ENCODE measurements at places on chromosomes 5 and 9.

- H3K4me3 ChIP-seq, result no peak overlapping the region
- no peak for DNase-seq
- H3K27ac ChIP-seq, result no peak overlapping the region
- H3K36me3 ChIP-seq, result peaks cover 11% of the 10 kb centered on the region
These were observed 187.8 kb downstream of the NR3C1 start for GRCh38 chr5:143215690-143216089.

DNA sequence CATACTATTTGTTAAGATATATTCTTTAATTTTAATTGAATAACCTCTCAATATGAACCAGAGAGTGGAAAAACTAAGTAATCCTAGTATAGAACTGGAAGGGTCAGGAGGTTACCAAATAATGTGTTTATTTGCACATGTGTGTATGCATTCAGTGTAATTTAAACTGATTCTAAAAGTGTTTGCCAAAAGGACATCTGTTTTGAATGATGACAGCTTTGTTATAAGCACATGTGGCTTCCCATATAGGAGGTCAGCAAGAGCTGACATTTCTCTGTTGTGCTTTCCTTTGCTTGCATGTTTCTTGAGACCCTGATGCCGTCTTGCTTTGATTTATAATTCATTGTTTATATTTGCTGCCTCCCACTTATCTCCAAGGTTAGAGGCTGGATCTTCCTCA lies 383.4 kb downstream of the BRINP1 start:
- H3K36me3 ChIP-seq, result no peaks in the 10 kb centered on the region
- no peak for DNase-seq
- no peaks in the 10 kb centered on the region for H3K27me3 ChIP-seq

- no peak overlapping the region for H3K4me3 ChIP-seq
- peaks cover 36% of the 10 kb centered on the region for H3K27me3 ChIP-seq
- no peak for DNase-seq
- H3K4me1 ChIP-seq, result no peaks in the 10 kb centered on the region
- no peak overlapping the region for H3K27ac ChIP-seq
These were observed 93.6 kb downstream of the SH3TC2 start for GRCh38 chr5:148969291-148969690.

DNA sequence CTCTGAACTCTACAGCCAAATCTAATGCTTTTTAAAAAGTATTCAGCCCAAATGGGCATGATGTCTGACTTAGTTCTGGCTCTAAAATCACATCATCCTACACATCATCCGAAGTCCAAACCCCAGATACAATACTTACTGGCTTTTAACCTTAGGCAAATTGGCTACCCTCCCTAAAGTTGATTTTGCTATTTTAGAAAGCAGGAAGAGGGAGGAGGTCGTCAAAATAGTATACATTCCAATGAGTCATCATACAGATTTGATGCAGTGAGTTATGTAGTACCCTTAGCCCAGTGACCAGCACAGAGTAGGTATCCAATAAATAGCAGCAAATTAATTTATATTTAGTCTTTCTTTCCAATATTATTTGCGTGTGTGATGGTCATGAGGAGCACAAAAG lies 582.0 kb upstream of the TUSC1 start:
- no peak overlapping the region for H3K4me3 ChIP-seq
- H3K27ac ChIP-seq, result no peak overlapping the region
- DNase-seq, result no peak
- H3K27me3 ChIP-seq, result no peaks in the 10 kb centered on the region

- peaks cover 25% of the 10 kb centered on the region for H3K27me3 ChIP-seq
- H3K36me3 ChIP-seq, result peaks cover 2% of the 10 kb centered on the region
- H3K4me3 ChIP-seq, result no peak overlapping the region
These were observed 72.1 kb downstream of the MRPL36 start for GRCh38 chr5:1727571-1727970.

GRCh38 chr9:85452841-85453240 lies 288.9 kb downstream of the AGTPBP1 start:
- no peaks in the 10 kb centered on the region for H3K4me1 ChIP-seq
- DNase-seq, result no peak
- H3K27ac ChIP-seq, result no peak overlapping the region
- H3K36me3 ChIP-seq, result no peaks in the 10 kb centered on the region
- peaks cover 24% of the 10 kb centered on the region for H3K27me3 ChIP-seq
- no peak overlapping the region for H3K4me3 ChIP-seq

DNA sequence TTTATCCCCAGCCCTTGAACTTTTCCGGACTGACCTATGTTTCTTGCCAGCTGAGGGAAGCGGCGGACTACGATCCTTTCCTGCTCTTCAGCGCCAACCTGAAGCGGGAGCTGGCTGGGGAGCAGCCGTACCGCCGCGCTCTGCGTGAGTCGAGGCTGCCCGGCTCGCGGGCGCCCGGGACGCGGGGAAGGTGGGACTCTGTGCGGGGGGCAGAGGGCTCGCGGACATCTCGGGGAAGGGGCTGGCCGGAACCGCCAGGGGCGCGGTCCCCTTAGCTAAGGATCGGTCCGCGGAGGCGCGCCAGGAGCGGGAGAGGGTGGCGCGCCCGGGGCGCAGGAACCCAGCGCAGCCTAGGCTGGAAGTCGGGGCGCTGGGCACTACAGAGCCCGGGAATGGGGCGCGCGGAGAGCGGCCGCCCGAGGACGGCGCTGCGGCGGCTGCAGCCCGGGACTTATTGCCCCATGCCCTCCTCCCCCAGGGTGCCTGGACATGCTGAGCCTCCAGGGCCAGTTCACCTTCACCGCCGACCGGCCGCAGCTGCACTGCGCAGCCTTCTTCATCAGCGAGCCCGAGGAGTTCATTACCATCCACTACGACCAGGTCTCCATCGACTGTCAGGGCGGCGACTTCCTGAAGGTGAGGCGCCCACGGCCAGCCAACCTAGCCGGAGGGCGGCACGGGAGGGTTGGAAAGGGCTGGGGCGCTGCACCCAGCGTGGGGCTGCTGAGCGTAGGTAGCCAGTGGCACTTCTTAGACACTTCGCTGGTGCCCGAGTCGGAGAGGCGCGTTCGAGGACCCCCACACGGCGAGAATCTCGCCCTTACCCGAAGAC lies 922 bp downstream of the CRHBP start:
- H3K4me1 ChIP-seq, result peaks cover 7% of the 10 kb centered on the region
- DNase-seq, result no peak
- no peak overlapping the region for H3K27ac ChIP-seq

DNA sequence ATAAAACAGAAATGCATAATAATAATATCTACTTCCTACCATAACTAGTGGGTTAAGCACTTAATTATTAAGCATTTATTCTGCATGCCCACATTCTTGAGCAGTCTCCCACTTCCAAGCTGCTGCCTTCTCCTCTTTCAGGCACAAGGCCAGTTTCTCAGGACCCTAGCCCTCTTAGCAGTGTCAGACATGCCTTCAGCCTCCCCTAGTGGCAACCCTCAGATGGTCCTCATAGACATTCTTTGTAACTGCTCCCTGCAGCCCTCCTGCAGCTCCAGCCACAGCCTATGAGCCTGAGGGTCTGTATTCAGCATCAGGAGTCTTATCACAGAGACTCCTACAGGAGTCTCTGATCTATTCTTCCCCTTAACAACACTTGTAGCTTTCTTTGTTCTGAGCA lies 3.9 kb downstream of the IL9 start:
- H3K4me1 ChIP-seq, result peaks cover 18% of the 10 kb centered on the region
- no peaks in the 10 kb centered on the region for H3K36me3 ChIP-seq
- no peak for DNase-seq
- peaks cover 34% of the 10 kb centered on the region for H3K27me3 ChIP-seq

DNA sequence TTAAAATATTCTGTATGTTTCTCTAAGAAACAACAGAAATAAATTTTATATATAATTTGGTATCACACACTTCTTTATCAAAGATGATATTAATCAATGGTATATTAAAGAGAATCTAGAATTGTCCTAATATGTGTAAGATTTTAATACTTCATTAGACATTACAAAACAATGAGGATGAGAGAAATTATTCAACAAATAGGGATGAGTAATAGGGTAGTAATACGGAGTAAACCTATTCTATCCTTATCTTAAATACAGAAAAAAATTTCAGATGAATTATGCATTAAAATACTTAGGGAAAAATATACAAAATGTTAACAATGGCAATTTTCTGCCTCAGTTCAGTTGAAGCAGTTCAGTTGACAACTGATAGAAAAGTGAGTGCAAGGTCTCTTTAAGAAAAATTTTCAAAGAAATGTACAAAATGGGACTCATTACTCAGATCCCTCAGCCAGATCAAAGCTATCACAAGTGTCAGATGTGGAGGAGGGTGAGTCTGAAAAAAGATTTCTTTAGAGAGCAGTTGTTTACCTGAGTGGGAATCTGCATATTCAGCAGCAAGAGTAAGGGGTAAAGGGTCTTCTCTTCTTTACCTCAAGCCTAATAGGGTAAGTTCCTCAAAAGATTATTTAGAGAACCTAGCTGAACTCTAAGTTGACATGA lies 56.7 kb upstream of the GCNT4 start:
- H3K36me3 ChIP-seq, result no peaks in the 10 kb centered on the region
- no peak for DNase-seq
- H3K4me3 ChIP-seq, result no peak overlapping the region

DNA sequence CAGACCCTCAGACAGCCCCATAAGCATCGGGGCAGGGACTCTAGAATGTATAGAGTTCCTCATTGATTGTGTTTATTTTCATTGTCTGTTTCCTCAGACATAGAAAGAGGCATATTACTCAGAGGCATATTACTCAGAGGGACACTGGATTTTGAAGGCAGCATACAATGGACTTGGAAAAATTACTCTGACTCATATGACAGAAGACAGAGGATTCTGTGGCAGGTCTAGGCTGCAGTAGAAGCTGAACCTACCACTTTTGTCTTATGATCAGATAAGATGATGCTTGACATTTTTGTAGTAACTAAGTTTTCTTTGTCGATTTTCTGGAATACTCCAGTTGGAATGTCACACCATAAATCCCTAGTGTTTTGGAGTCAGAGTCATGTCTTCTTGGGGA lies 105.2 kb downstream of the ST8SIA4 start:
- H3K27me3 ChIP-seq, result no peaks in the 10 kb centered on the region
- no peaks in the 10 kb centered on the region for H3K36me3 ChIP-seq
- no peaks in the 10 kb centered on the region for H3K4me1 ChIP-seq
- no peak overlapping the region for H3K4me3 ChIP-seq

- no peaks in the 10 kb centered on the region for H3K36me3 ChIP-seq
- no peaks in the 10 kb centered on the region for H3K27me3 ChIP-seq
- DNase-seq, result no peak
- no peak overlapping the region for H3K4me3 ChIP-seq
- H3K4me1 ChIP-seq, result no peaks in the 10 kb centered on the region
- no peak overlapping the region for H3K27ac ChIP-seq
These were observed 63.6 kb downstream of the ADAMTS2 start for GRCh38 chr5:179281694-179282093.

- no peak for DNase-seq
- no peak overlapping the region for H3K27ac ChIP-seq
- no peak overlapping the region for H3K4me3 ChIP-seq
- peaks cover 8% of the 10 kb centered on the region for H3K27me3 ChIP-seq
- H3K36me3 ChIP-seq, result no peaks in the 10 kb centered on the region
These were observed 86.6 kb downstream of the APBA1 start for GRCh38 chr9:69585571-69585970.

All from T-helper 17 cell (primary cell).